Esophagus (tissue), 2 donors: ENCODE measurements at places on chromosomes 7 and 10. TPM values are rescaled to one million over a fixed set of nuclear protein-coding genes. Genes with fewer than 3 reads are reported as not detected.

Gene ABI1
- polyA plus RNA-seq = 42.8 TPM

Gene PPA1
- polyA plus RNA-seq = 220 TPM

Gene SPDYE5
- 0.02 TPM for polyA plus RNA-seq

Gene FAM180A
- polyA plus RNA-seq = 0.55 TPM
